Putamen (tissue), 1 donor: ENCODE measurements at places on chromosomes 5 and 9.

DNA sequence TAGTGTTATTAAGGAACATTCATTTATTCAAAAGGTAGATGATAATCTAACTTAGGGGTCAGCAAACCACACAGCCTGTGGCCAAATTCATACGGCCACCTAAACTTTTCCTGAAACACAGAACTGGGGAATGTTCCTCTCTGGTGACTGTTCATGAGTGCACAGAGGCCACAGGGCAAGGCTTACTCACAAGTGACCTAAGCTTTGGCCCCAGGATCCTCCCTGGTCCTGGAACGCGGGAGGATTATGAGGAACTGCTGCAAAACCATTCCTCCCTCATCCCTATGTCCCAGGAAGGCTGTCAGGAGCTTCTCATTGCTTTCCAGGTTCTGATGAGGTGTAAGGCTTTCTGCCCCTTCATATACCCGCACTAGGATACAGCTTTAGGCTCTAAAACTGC, 397.6 kb downstream of the SEMA5A start:
- DNase-seq, result no peak

GRCh38 chr5:171418982-171419687, at the start of gene FGF18:
TSS of gene FGF18 (plus strand) at chr5:171419647. CDS start at chr5:171420200, 553 bp downstream.
- no peak for DNase-seq

DNA sequence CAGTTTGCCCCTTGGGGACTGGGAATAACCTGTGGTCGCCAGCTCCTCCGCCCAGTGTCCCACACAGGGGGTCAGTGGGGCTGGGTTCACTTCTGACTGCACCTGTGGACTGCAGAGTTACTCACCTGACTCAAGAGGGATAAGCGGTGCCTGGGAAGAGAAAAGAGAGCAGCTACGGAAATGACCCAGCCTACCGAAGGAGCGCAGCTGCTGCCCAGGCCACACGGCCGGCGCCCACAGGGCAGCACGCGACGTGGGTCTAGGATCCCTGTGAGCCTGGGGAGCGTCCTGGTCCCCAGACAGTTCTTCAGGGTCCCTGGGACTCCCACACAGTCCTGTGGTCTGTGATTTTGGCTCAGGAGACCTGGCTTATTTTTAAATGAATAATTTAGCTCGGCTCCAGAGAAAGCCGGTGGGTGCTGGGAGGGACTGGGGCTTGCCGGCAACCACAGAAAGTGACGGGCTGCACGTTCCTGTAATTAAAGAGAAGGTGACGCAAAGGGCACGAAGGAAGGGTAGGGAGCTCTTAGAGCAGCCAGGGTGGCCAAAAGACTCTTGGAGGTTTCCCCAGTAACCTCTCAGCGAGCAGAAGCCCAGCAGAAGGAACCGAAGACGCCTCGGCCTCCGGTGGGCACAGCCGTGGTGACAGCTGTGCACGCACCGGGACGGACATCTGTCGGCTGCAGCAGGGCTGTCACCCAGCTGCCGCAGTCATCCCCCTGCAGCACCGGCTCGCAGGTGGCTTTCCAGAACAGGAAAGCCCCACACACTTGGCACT, 97.5 kb upstream of the FCN2 start:
- no peak for DNase-seq

DNA sequence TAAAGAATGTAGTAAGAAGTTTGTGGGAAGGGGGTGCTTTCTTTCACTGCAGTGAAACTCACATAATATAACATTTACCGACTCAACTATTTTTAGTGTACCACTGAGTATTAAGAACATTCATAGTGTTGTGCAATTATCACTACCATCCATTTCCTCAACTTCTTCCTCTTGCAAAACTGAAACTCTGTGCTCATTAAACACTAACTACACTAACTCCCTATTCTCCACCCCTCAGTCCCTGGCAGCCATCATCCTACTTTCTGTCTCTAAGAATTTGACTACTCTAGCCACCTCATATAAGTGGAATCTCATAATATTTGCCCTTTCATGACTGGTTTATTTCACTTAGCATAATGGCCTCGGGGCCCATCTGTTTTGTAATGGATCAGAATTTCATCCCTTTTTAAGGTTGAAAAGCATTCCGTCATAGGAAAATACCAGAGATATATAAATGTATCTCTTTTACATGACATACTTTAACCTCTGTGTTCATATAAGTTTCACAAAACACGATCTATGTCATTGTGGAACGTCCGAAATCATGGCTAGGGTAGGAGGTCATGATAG, 56.3 kb upstream of the DIRAS2 start:
- DNase-seq, result no peak

DNA sequence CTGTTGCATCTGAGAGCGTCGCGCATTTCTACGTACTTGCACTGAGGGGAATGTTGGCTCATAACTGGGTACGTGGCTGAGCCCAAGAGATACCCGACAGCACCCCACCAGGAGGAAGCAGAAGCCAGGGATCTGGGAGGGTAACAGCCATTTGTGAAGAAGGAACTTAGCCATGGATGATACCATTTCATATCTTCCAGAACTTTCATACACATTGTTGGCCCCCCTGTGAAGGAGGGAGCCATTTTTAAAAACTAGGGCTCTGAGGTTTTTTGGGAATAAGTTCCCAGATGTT, 101.4 kb upstream of the SLC44A1 start:
- no peak for DNase-seq

- DNase-seq, result no peak
Observed at GRCh38 chr9:129568560-129569501, 52.1 kb downstream of the C9orf50 start.

- no peak for DNase-seq
Observed at GRCh38 chr9:37300620-37301019, 121.9 kb upstream of the GRHPR start.

DNA sequence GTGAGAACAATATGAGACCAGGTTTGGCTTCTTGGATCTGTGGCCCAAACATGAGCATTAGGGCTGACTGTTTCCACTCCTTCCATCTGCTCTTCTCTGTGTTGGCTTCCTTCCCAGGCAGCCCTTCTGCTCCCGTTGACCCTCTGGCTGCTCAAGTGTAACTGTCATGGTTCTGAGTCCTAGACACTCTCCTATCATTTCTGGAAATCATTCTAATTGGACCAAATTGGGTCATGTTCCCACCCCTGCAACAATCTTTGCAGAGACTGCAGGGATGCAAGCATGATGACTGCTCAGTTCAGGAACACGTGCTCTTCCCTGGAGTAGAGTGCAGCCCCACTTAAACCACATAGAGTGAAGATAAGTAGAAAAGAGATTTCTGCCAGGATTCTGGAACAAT, 741.4 kb downstream of the TAF11L14 start:
- DNase-seq, result no peak

DNA sequence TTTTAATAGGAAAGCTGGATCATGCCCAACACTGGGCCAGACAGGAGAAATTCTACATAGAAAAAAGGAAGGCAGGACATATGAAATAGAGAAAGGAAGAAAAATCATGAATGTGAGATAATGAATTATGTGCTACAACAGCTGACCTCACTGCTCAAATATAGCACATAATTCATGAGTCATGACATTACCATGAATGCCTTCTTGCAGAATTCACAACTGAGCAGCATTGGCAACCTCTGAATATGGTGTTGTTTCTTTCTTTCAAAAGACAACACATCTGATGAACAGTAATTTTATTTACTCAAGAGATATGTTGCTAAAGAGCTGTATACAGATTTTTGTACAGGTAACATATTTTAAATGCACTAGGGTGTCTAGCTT, 34.4 kb downstream of the APBA1 start:
- no peak for DNase-seq

DNA sequence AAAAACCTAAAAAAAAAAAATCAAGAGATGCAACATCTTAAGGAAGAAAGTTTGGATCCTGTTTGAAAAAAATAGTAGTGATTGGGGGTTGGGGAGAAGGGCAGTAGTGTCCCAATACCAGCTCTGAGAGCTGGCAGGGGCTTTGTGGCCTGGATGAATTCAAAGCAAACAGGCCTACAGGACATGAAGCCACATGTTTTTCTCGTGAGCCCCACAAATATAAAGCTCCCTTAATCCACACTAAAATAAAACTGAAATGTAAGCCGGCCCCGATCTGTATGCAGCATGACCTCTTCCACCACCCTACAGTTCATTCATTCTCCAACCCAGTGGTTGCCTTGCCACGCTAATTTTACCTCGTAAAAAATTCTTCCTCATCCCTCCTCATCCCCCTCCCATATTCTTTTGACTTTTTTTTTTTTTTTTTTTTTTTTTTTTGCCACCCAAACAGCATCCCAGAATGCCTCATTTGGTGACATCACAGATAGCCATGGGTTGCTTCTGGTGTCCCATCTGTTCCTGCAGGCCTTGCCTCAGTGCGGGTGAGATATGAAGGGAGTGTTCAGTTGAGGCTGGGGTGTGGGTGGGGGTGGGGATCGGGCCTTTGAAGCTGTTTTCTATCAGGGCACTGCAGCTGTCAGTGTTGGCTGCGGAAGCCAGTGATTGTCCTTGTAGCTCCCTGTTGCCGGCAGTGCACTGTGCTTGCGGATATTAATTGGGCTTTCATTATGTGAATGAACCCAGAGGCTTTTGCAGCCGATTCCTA, 81.6 kb upstream of the NFIB start:
- peak; percentile 93 for DNase-seq

DNA sequence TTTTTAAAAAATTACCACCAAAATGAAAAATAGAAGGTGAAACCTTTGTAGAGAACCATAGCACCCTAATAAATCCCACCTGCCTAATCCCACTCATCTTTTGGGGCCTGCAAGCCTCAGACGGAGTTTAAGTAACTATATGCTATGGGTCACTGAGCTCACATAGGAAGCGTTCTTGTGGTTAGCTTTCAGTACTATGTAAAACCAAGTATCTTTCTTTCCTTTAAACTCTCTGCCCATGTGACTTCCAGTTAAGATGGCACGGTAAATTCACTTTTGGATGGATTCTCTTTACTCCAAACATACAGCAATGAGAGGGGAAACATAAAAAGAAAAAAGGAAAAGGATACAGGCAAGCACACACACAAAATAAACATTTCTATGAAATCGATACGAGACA, 50.9 kb downstream of the FANCC start:
- DNase-seq, result no peak

DNA sequence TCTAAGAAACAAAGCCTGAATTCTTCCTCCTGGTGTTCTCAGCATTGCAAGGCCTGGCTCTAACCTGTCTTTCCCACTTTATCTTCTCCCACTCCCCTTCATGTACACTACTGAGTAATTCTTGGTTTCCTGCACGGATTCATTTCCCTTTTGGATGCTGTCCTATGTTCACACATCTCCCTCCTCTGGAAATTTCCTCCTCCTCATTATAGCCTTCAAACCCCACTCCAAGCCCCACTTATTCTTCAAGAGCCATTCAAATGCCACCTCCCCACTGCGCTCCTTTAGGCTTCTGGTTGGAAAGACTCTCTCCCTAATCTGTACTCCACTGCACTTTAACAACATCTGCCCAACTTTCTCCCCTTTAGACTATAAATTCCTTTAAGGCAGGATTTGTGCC, 28.2 kb upstream of the C5orf63 start:
- DNase-seq, result no peak

DNA sequence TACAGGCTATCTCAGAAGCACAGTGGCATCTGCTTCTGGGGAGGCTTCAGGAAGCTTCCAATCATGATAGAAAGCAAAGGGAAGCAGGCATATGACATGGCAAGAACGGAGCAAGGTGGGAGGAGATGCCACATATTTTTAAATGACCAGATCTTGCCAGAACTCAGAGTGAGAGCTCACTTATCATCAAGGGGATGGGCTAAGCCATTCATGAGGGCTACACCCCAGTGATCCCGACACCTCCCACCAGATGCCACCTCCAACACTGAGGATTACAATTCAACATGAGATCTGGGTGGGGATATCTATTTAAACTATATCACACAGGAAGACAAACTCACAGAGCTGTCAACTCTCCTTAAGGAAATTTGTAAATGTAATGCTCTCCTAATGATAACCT, 258.8 kb downstream of the SPOCK1 start:
- DNase-seq, result no peak

DNA sequence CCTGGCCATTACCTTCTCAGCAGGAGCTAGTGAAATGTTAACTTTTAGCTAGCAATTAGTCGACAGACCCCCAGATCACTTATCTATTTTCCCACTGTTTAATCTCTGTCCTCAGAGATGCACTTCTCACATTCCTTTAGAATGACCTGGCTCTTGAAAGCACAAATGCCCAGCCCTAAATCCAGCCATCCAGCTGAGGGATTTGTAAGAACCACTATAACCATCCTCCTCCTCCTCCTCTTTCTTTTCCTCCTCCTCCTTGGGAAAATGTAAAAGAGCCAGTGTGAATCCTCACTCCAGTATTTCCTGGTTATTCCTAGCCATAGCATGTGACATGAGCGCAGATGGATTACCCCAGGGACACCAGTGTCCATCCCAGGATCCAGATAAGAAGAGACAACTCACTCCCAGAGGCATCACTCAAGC, 124.3 kb downstream of the ENC1 start:
- no peak for DNase-seq

DNA sequence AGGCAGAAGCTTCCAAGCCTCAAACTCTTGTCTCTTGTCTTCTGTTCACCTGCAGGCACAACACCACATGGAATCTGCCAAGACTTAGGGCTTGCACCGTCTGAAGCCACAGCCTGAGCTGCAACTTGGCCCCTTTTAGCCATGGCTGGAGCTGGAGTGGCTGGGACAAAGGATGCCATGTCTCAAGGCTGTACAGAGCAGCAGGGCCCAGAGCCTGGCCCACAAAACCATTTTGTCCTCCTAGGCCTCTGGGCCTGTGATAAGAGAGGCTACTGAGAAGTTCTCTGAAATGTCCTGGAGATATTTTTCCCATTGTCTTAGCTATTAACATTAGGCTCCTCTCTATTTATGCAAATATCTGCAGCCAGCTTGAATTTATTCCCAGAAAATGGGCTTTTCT, 330.8 kb downstream of the DTWD2 start:
- no peak for DNase-seq

- DNase-seq, result peak; percentile 23
Observed at GRCh38 chr5:54309691-54310432, 511 bp downstream of the ARL15 start.

- DNase-seq, result no peak
Observed at GRCh38 chr5:64628901-64629300, 61.4 kb upstream of the SHISAL2B start.

DNA sequence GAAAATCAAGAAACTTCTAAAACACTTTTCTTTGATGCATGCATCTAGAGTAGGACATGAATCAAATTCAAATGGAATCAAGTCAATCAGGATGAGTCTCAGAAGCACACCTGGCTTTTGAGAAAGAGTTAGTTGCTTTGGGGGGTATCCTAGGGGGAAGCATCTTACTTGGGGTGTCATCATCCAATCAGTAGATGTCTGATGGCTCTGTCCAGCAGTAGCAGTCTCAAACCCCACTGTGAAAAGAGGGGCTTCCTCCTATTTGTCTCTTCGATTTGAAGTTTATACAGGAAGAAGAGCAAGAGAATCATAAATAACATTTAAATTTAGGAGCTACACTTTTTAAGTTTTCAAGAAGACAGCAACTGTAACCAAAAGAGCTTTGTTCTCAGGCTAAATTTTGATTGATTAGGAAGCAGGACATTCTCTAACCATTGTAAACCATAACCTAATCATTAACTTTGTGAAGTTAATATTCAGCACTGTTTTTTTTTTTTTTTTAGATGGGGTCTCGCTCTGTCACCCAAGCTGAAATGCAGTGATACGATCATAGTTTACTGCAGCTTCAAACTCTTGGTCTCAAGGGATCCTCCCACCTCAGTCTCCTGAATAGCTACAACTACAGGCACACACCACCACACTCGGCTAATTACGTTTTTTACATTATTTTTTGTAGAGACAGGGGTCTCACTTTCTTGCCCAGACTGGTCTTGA, 614.7 kb downstream of the CSNK1G3 start:
- no peak for DNase-seq
